ENCODE measurements at places on chromosomes 12 and 14. TPM values are rescaled to one million over a fixed set of nuclear protein-coding genes. Genes with fewer than 3 reads are reported as not detected.

TSPAN19 gene
- total RNA-seq: not detected

DNA sequence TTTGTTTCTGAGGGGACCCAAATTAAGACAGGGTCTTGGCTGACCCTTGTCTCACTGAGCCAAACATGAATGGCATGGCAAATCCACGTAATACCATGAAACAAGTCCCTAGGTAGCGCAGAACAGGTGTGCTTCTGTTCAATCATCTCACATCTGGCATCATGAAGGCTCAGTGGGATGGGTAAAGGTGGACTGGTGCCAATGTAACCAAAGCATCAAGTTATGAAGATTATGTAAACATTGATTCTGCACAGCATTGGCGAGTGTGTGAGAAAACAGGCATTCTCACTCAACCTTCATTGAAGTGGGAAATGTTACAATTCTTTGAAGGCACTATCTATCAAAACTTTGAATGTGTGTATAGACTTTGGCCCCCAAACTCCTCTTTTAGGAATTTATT is 41.9 kb downstream of the PTGER2 start:
- no peak for DNase-seq

GRCh38 chr14:104974146-104974541 is 4.0 kb downstream of the AHNAK2 start:
- DNase-seq: no peak

DNA sequence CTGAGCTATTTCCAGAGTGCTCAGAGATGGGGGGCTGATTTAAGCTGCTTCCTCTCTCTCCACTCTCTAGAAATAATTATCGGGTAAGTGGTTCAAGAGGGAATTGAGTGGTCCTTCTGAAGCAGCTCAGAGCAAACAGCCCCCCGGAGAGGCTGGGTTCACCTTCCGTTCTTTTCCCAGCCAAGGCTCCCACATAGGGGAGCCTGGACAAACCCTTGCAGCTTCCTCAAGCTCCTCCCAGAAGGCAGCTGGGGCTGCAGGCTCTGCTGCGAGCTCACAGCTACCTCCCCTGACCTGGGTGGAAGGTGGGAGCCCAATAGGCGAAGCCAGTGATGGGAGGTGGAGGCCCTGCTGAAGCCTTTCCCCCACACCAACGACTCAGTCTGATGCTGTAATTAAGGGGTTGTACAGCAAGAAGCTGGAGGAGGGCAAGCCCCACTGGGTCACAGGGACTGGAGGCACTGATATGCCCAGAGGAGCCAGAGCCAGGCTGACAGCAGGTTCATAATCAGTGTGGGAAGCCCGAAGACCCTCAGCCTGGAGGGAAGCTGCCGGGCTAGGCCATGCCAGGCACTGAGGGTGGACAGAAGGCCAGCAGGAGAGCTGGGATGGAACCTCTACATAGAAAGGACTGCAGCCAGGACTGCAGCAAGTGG is 52.4 kb downstream of the ARL6IP4 start:
- DNase-seq: no peak

DNA sequence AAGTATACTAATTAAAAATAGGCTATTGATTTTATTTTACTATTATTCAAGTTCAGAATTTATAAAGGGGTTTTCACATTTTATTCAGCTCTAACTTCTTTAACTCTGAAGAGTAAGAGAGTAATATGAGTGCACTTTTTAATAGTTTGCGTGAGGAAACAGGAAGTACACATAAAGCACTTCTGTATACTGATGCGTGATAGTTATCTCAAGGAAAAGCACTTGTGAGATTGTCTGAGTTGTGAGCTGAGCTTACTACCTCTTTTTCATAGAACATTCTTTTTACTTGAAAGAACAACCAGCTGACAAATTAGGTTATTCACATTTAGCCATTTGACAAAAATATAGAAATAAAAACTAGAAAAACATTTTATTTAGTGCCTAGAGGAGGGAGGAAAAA is 1.9 kb downstream of the RAD51AP1 start:
- no peak for DNase-seq

DNA sequence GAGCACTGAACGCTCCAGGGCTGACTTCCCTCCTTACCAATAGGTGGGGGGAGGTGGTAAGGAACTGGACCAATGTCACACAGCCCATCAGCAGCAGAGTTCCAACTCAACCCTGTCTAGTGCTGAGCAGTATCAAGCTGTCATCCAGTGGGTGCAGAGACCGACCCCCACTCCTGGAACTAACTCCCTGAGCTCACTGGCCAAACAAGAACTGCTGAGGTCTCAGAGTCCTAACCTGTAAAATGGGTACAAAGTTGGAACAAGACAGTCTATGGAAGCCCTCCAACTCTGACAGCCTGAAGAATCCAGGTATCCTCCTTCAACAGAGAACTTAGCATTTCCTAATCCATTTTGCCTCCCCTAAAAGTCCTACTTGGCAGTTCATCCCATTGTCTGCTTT is 91.1 kb upstream of the CLMN start:
- DNase-seq: no peak

GRCh38 chr14:24059841-24060388 is 8.1 kb downstream of the CARMIL3 start:
- no peak for DNase-seq

DNA sequence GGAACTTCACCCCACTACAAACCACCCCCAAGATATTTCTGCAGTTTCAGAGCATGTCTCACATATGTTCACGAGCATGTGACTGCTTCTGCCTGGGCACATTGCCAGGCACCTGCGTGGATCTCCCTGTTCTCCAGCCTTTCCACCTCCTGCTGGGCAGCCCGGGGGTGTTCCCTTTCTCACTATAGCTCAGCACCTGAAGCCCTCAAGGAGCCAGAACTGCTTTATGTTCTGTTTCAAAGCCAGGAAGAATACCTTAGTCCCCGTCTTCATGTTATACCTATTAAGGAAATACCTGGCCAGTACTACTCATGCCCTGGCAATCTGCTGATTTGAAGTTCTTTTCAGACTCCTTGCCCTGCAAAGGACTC is 4.2 kb upstream of the FGF6 start:
- DNase-seq: no peak

GRCh38 chr14:101992708-101993107 is 28.3 kb downstream of the DYNC1H1 start:
- DNase-seq: no peak

- peak; percentile 72 for DNase-seq
These were observed 126.7 kb upstream of the HIF1A start for GRCh38 chr14:61568572-61569011.

CCDC92 gene
- 1.3 TPM for total RNA-seq

DNA sequence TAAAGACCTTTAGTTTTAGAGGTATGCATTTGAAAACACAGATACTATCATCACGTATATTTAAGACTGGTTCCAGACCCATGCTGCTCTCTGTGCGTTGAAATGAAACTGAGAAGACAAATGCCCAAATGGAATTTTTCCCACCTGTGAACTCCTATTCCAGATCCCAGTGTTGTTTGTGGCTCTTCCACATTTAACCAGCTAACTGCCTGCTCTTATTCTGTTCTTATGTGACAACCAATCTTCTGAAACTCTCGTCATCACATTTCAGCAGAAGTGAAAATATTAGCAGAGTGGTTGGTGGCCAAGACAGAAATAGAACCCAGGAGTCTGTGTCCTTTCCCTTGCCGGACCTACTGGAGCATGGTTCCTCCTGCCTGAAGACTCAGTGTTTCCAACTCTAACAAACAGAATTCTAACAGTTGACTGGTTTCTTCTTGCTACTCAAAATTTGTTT is 460.2 kb downstream of the RAD51B start:
- no peak for DNase-seq

- no peak for DNase-seq
These were observed 208.6 kb downstream of the BTG1 start for GRCh38 chr12:91937009-91937408.

PRPH gene
- 2.2 TPM for total RNA-seq

DNA sequence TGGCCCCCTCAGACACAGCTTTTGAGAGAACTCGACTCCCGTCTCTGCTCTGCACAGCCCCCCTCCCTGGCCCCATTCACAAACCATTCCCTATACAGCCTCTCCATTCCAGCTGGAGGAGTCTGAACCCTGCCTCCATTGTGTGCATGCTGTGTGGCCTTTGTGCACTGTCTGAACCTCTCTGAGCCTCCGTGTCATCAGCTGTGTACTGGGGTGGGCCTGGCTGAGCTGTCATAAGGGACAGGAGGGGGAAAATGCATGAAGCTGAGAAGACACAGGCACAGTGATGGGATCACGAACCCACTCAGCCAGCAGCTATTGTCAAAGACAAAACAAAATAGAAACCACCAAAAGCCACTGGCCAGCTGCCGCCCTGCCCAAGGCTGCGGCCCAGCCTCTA is 130.8 kb downstream of the RFLNA start:
- no peak for DNase-seq

DNA sequence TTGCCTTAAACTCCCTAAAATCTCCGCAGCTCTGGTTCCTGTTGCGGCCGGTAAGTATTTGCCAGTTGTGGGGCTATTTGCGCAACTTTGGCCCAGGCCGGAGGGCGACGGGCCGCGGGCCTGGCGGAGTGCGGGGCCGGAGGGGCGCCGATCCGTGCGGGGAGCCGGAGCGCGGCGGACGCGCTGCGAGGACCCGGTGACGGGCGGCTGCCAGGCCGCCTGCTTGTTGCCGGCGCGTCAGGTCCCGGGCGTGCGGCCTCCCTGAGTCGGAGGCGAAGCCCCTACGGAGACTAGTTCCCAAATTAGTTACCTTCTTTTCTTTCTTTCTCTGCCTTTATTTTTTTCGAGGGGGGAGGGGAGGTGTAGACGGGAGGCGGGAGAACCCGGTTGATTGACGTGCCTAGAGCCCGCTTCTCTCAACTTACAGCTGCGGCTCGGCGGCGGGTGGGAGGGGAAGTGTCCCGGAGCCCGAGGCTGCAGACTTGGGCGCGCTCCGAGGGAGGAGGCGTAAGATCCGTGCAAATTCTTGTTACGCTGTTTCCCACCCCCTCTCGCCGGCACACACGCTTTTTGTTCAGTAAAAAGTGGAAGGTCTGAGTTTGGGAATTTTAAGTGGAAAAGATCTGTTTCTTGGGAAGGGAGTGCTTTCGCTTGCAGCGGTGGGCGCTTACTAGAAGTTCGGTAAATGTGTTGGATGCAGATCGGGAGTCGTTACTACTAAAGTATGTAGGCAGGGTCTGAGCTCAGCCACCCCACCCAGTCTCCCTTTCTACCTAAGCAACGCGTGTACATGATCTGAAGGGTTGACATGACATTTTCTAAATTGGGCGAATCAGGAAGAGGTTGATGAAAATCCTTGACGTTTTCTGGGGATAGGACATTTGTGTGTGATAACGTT is 576 bp downstream of the ZBTB1 start:
- peak; percentile 88 for DNase-seq

MAP3K12 gene
- 26.6 TPM for total RNA-seq

RNU4-1 gene
- 3,277 TPM for total RNA-seq

Measured in H9 (cell line).